ENCODE measurements at places on chromosomes 2 and 18.

- no peak for DNase-seq
These were observed 229.5 kb downstream of the ATAD2B start for GRCh38 chr2:23697256-23698075.

- DNase-seq: no peak
These were observed 333.0 kb upstream of the SLC14A2 start for GRCh38 chr18:45282101-45282812.

DNA sequence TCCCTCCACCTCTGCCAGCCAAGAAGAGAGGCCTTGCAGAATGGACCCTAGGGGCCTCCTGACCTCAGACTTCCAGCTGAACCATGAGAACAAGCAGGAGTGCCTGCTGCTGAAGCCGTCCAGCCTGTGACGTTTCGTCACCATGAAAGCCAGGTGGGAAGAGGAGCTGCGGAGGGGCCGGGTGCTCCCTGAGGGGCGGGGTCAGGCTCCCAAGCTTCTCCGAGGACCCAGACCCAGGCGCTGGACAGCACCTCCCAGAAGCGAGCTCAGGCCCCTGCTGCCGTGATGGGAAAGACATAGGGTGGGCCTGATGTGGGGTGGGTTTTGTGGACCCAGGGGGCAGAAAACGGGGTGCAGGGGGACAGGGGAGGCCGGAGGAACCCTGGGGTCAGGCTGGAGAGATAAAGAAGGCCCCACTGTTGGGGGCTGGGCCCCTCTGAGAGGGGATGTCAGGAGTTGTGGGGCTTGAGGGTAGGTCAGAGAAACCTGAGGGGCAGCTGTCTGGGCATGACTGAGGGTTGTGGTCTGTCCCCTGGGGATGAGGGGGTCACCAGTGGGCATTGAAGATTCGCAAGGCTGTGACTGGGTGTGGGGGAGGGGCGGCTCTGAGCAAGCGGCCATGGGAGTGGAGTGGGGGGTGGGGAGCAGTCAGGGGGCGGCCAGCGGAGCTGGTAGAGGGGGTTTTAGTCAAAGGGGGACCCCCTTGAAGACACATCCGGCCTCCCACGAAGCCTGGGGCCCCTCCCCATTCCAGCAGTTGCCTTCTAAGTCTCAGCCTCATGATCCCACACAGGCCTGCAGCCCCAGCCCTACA lies 73.4 kb upstream of the ODC1 start:
- no peak for DNase-seq

DNA sequence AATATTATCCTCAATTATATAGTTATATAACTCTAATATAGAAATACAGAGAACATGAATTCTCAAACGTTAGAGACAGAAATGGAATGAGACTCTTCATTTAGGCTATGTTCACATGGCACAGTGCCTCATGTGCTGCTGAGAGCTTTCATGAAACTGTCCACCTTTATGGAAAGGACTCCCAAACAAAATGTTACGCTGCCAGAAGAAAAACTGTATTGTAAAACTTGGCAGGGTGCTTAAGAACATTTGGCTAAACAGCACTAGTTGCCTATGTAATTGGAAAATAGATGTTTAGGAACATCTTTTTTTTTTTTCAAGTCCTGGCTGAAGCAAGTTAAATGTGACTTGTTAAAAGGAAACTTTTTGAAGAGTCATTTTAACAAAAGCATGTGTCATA lies 396.0 kb downstream of the ERBB4 start:
- DNase-seq: no peak

DNA sequence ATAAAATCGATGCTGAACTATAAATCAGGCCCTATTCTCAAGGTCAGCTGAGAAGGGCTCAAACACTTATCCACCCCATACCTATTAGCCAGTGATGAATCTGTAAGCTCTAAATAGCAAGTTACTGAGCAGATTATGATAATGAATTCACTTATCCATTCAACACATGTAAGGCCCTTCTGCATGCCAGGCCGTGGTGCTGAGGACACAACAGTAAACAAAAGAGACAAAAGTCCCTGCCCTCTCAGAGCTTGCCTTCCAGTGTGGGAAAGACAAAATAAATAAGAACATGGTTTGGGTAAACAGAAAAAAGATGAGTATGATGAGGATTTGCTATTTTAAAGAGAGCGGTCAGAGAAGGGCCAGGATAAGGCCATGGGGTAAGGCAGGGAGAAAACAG lies 11.7 kb downstream of the TTC32 start:
- no peak for DNase-seq

- no peak for DNase-seq
These were observed 19.6 kb upstream of the KCNG3 start for GRCh38 chr2:42513252-42513918.

- DNase-seq: no peak
These were observed 502.9 kb upstream of the ZEB2 start for GRCh38 chr2:145022666-145023333.

DNA sequence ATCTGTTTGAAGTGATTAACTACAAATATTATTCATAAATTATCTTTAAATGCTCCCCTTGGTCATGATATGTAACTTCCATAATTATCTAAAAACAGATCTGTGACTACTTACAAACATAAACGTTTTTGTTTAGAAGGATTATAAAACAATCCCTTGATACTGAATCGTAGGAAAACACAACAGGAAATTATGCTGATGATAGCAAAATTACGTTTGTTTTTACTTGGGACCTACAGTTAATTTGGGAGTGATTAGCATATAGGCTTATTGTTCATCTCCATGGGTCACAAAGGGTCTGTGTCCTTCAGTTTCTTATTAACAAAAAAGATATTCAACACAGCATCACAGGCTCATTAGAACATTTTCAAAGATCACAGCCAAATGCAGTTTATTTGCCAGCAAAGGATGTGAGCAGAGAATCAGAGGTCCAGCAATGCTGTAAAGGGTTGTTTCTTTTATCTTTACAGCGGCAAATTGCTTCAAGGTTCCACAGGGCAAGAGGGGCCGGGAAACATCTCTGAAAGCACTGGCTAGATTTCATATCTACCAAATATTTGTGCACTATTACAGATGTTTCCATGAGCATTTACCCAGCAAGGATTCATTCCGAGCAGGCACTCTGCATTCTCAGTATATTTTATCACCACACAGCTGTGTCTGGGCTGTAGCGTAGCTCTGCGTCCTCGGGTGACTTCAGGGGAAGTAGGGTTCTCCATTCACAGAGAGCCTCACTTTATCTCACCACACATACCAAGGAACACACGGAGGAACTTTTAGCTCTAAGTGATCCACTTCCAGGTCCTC lies 4.1 kb downstream of the CCDC195 start:
- no peak for DNase-seq

DNA sequence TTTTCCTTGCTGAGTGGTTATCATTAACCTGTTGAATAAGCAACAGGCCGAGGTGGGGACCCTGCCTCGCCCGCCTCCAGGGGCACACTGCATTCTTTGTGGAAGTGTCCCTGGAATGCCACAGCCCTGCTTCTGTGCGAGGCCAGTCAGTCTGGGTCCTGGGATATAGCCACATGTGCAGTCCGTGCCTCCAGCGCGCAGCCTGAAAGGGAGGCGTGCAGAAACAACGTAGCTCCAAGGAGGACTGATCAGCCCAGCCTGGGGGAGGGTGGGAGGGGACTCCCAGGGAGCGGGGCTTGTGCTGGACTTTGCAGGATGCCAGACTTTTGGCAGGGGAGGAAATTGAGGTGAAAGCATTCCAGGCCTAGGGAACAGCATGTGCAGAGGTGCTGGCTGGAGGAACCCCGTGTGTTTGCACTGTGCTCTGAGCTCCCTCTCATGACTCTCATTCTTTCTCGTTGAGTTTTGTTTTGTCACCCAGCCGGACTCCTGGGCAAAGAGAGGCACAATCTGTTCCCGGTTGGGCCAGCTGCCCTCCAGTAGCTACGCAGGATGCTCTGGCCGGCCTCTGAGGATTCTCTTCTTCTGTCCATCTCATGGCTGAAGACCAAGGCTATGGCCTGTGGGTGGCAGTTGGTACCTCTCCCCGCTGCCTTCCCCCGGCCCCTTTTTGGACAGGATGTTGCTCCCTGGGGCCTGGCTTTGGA lies 39.7 kb downstream of the HPCAL1 start:
- no peak for DNase-seq

GRCh38 chr18:62325806-62326645 lies 916 bp downstream of the TNFRSF11A start:
- peak; percentile 28 for DNase-seq

GRCh38 chr2:225069477-225069876 lies 27.2 kb upstream of the DOCK10 start:
- DNase-seq: no peak

DNA sequence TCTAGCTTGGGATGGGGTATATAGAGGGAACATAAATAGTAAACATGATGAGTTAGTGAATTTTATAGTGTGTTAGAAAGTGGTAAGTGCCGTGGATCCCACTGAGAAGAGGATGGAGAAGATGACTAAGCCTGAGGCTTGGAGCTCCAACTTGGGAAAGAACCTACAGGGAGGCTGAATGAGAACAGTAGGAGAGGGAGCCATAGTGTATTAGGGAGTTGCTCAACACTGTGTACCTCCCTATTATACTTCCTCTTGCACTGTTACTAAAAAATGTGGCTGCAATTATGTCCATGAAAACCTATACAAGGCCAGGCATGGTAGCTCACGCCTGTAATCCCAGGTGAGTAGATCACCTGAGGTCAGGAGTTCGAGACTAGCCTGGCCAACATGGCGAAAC lies 2.9 kb upstream of the SLC19A3 start:
- no peak for DNase-seq

DNA sequence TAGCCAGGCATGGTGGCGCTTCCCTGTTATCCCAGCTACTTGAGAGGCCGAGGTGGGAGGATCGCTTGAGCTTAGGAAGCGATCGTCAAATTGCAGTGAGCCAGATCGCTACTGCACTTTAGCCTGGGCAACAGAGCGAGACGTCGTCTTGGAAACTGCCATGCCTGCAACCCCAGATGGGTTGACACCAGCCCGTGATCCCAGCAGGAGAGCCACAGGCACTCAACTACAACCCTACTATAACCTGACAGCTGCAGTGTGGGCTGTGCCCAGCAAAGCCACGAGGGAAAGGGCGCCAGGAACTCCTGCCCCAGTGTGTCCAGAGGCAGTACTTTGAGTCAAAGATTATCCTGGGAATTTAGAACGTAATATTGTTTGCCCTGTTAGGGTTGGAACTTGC lies 85.6 kb downstream of the SS18 start:
- DNase-seq: no peak

DNA sequence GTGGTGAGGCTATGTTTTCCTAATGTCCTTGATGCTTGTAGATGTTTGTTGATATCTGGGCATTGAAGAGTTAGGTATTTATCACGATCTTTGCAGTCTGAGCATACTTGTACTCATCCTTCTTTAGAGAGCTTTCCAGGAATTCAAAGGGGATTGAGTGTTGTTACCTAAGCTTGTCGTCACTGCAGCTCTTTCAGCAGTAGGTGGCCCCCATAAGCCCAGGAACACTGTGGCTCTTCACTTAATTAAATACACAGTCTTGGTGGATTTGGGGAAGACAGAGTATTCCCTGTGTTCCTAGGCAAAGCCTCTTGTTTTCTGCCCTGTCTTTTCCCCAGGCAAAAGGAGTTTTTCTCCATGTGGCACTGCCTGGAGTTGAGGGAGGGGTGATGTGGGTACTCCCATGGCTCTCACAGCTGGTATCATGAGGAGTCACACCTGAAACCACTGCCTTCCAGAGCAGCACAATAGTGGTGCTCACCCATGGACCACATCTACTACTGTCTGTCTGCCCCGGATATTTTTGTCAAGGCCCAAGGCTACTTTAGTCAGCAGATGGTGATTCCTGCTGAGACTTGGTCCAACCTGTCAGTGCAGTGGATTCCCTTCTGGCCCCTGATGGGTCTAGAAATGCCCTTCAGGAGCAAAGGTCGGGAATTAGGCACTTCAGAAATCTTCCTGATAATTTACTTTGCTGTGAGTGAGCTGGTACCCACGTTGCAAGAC lies 95.7 kb downstream of the GALNT13 start:
- DNase-seq: no peak

DNA sequence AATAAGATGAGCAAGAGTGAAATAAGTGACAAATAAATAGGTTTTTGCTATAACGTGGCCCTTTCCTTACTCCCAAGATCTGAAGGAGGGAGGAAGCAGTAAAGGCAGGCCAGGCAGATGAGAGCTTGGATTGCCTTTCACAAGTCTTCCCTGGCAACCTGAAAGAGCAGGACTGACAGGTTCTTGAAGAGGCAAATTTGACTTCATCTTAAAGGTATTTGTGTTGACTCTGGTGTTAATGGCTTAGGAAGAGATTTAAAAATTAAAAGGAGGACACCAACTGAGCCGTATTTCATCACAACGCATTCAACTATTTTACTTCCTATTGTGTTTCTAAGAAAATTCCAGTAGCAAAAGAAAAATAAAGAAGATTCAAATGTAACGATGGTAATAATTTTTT lies 3.2 kb downstream of the STRN start:
- DNase-seq: no peak

Measured in activated B cell treated with CpG ODN at 0.5 μM for 24 hours (primary cell).